T-helper 2 cell (primary cell): ENCODE measurements at places on chromosomes 6 and 20.
A peak's percentile ranks its signal among the peaks of the same experiment; 100 is the strongest.

DNA sequence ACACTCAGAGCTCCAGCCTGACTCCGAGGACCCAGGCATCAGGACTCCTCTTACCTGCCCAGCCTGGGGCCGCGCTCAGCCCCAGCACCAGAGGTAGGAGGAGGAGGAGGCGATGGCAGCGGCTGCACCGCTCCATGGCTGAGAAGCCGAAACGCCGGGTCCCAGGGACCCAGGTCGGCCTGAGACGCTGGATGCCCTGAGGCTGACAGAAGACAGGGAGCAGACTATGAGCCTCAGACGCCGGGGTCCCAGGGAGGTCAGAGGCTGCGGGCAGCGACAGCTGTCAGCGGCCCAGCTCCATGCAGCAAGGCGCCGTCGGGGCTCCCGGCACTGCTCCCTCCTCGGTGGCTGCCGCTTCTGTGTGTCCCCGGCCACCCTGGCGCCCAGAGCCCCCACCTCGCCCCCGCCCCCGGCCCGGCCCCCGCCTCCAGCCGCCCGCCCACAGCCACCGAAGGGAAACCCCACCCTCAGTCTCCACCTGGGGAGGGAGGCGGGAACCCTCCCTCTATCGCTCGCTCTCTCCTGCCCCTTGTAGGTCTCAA, at the start of gene COL11A2:
Gene COL11A2, minus strand, starts transcription at position 363 of the 542 bp plus-strand sequence. Its CDS starts 227 bp downstream, at position 136.
- peak; percentile 24 for DNase-seq

- no peak for DNase-seq
Observed at GRCh38 chr6:15898693-15899092, 230.2 kb upstream of the MYLIP start.

DNA sequence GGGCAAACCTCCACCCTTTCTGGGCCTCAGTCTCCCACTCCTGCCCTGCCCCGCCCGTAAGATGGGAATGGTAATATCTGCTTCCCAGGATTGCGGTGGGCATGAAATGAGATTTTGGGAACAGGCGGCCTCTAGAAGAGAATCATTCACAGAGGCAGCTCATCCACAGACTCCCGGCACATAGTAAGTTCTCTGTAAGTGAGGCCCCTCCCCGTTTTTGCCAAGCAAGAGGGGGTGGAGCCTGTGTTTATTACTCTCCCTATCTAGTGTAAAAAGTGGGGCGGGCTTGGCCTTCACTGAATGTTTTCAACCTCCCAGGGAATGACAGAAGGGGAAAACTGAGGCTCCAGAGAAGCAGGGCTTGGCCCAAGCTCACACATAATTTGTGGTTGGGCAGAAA, 20.0 kb downstream of the SUN5 start:
- DNase-seq = no peak

DNA sequence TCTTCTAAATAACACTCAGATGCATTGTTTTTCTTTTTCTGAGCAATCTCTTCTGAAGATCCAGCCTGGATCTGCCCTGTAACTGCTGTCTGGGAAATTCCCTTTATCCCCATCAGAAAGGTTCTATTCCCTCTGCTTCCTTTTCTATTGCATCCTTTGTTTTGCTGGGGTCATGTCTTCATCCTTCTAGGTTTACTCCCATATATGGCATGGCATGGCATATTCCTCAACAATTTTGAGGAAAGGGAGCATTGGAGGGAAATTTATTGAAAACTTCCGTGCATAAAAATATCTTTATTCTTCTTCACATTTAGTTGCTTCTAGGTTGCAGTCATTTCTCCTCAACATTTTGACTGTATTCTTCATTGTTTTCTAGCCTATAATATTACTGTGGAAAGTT, 47.2 kb downstream of the ADGRF1 start:
- DNase-seq = no peak

DNA sequence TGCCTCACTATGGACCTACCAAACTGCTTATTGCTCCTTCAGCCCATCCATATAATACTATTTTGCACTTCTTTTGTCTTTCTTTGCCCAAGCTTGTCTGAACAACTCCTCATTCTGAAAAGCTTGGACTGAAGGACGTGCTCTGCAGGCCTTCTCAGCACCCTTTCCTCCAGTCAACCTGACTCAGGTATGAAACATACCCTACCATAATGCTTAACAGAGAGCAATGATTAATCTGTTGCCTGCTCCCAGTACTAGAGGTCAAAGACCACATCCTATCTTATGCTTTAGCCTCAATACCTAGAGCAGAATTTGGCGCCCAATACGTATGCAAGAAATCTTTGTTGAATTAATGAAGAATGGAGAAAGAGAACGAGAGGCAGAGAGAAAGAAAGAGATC, 55.2 kb downstream of the ATXN1 start:
- no peak for DNase-seq

- no peak for DNase-seq
Observed at GRCh38 chr6:159098636-159099106, 53.9 kb upstream of the TAGAP start.

DNA sequence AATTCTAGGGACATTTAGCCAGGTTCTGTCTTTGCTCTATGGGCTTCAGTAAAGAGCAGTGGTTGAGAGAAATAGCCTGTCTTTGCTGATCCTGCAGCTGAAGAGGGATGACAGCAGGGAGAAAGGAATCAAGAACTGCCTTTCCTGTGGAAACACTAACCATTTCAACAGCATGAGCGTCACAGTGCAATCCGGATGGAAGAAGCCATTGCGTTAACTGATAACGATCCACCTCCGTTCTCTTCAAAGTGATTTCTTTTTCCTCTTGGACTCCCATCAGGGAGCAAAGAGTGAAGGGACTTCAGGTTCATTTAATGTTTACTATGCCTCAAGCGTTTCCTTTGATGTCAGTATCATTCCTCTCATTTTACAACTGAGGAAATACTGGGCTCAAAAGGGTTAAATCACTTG, 35.2 kb upstream of the EEF1E1 start:
- DNase-seq = no peak

DNA sequence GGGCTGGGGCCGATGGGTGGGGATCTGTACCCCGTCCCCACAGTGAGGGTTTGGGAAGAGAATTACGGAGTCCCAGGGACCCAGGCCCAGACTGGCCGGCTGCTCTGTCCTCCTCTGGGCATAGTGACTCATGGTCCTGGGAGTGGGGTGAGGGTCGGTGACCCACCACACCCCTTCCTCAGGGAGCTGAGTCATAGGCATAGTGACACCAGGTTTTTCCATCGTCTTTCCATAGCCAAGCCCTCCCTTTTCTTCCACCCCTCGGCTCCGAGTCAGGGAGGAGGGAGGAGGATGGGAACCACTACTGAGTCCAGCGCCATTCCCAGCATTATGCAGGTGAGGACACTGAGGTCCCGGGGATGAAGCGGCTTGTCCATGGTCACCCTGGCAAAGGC, 8.9 kb downstream of the CYP21A2 start:
- no peak for DNase-seq

DNA sequence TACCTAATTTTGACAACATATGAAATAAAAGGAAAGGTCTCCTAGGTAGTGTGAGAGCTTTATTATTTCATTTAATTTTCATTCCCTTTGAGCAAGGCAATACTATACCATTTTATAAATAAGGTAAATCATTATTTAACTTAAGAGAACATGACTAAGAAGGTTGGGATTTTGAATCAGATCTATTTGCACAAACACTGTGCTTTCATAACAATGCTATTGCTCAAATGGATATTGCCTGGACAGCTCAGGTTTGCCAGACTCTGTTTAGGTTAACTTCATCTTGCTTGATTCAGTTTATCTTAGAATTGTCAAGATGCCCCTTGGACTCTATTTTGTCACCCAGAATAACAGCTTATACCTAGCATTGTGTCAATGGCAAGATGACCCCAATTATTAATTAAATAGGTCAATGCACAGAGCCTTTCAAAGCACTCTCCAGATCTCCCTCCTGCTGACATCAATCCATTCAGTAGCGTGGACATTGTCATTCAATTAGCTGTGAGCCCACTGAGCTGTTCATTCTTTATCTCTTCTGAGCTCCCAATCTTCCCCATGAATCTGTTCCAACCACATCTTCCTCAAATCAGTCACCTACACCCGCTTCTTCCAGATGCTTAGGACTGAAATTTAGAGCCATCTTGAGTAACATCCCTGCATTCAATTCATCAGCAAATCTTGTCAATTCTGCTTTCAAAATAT, 42.1 kb upstream of the TMEM30A start:
- no peak for DNase-seq
